ENCODE measurements at places on chromosomes 12 and 14.
A peak's percentile ranks its signal among the peaks of the same experiment; 100 is the strongest.

DNA sequence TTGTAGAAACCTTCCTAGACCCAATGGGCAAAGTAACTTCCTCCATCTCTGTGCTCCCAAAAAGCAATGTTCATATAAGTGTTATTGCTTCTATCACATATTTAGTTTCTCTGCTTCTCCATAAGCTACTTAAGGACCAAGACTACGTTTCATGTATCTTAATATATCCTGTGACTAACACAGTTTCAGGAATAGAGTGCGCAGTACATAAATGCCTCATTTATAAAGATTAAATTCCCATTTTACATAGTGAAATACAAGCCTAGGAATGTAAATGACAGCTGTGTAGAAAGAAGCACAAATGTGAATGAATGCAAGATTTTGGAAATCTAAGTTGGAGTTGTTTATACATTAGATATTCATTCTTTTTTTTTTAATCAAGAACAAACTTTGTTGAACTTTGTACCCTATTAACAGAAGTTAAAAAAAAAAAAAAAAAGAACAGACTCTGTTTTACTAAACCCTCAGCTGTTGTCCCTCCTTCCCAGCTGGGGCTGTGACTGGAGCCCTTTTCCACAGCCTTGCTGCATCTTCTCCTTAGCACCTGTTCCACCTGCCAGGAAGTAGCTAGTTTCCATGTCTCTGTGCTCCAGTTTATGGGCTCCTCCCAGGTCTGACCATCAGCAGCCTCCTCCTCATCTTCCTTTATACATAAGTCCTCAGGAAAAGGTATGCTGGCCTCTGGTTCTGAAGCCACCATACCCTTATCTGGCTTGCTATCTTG is 7.0 kb upstream of the METTL17 start:
- DNase-seq: no peak

DNA sequence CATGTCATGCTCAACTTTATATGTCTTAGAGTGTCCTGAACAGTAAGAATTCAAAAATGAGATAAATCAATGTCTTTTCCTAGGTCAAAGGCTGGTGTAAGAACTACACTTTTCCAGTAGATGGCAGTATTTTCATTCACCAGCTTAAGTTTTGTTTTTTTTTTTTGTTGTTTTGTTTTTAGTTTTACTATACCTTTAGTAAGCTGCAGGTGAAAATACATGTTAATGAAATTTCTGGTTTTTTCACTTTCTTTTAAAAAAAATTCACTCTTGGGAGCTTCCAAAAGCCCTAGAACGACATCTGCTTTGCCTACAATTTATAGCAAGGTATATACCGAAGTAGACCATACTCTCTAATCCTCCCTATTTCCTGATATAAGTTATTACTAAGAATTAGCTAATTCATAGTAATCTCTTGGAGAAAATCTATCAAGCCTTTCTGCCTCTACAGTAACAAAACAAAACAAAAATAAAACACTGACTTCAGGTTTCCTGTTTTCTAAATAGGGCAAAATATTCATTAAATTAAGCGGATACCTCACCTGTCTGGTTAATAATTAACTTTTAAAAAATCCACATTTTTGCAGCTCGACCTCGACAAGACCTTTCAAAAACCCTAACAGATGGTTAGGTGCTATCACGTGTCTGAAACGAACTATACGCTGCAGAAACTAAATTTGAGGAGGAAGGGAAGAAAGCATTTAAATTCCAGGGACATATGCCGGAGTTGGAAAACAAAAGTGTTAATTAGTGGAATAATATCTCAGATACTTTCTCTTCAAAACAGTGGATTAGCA is 2.7 kb upstream of the SAMD4A start:
- peak; percentile 50 for DNase-seq

DNA sequence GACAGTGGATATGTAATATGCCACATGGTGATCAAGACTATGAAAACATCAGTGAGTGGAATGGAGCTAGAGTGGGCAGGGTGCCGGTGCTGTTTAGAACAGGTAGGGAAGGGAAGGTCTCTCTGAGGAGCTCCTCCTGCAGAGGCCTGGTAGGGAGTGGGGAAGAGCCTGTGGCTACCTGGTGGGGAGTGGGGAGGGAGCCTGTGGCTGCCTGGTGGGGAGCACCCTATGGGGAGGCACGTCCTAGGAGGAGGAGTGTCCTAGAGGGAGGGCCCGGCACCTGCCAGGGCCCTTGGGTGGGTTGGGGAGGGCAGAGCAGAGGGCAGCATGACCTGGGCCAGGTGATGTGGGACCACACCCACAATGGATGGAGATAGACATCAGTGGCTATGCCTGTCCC is 122.6 kb downstream of the ADGRD1 start:
- DNase-seq: no peak

DNA sequence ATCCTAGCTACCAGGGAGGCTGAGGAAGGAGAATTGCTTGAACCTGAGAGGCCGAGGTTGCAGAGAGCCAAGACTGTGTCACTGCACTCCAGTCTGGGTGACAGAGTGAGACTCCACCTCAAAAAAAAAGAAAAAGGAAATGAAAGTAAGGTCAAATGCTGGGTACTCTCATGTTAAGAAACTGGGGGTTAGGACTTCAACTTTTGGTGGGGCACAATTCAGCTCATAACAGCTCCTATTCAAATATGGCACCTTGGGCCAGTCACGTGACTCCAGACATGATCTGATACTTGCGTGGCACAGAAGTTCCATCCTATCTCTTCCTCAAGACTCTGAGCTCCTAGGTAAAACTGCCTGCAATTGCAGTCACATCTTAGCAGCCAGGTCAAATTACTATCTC is 142.7 kb downstream of the EGLN3 start:
- no peak for DNase-seq

DNA sequence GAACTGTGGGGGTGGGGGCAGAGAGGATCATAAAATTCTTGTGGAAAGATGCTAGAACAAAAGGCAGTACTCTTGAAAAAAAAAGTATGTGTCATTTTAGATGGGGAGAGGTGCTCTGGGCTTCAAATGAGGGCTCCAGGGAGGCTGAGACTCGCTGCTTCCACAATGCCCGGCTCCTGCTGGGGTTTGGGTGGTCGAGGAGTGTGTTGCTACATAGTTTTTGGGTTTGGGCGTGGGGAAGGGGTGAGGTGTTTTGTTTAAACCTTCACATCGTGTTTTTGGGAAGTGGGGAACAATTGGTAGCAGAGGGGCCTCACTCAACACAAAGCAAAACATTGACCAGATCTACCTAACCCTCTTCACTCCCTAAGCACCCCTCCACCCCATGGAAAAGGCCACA is 8.1 kb downstream of the ISCA2 start:
- DNase-seq: no peak

- no peak for DNase-seq
Measured at GRCh38 chr14:86639146-86639545, 1109.2 kb downstream of the FLRT2 start.

DNA sequence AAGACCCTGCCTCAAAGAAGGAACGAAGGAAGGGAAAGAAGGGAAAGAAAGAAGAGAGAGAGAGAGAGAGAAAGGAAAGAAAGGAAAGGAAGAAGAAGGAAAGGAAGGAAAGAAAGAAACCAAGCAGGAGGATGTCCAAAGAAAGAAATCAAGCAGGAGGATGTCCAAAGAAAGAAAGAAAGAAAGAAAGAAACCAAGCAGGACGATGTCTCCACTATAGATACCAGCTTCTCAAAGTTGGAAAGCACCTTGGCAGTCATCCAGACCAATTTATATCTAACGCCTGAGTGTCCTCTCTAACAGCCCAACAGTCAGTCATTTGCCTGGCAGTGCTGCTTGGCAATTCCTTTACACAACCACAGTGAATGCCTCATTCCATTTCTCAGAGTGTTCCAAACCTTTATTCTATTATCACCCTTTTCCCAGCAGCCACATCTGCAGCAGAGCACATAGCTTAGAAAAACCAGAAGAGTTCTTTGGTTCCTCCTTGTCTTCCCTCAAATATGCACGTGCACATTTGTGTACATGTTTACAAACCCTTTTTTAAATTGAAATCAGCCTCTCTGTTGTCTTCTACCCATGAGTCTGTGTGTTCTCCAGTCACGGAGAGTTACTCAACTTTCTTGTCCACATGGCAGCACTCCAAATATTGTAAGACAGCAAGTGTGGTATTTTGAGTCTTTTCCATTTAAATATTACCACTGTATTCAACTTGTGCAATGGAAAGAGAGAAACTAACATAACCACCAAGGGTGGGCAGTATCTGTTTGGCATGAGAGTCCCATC is 138.4 kb downstream of the STXBP6 start:
- DNase-seq: no peak

GRCh38 chr14:78644824-78645559 is 474.8 kb downstream of the NRXN3 start:
- no peak for DNase-seq

DNA sequence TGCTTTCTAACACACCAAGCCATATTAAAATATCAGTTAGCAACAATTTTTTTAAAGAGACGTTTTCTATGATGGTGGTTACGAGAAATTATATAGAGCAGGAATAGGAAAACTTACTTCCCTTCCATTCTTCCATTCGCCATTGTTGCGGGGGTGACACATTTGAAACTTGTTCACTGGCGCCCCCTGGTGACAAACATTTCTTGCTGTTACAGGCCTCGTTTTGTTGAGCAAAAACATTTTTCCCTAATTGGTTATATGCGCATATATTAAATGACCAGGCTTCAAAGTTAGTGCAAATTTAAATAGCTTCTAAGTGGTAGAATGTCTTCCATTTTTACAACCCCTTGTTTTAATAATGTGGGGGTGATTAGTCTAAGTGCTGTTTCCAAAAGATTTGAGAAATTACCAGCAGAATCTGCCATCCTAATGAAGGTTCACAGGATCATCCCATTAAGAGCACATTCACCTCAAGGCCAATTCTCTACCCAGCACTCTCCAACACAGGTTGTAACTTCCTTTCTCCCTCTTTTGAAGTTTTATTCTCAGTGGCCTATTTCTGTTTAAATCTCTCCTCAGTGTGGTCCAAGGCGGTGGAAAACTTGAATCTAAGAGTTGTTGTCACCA is 1124.7 kb downstream of the FLRT2 start:
- DNase-seq: peak; percentile 49

DNA sequence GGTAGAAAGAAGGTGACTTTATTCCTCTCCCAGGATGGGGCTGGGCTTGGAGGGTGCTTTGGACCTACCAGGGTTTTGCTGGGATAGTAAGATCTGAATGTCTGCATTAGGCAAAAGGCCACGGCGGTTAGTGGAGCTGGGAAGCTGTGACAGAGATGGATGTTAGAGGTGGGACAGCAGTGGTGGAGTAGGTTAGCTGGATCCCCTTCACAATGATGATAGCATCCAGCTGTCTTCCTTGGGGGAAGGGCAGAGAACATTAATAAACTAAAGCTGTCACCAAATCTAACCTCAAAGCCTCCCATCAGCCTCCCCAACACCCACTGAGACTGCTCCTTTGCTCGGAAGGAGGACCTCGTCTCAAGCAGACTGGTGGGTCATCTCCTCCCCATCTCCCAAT is 104.8 kb downstream of the GPATCH2L start:
- DNase-seq: no peak

GRCh38 chr12:64091186-64091585 is 130.9 kb downstream of the KICS2 start:
- no peak for DNase-seq

GRCh38 chr14:30991408-30991807 is 34.0 kb upstream of the AP4S1 start:
- DNase-seq: no peak

DNA sequence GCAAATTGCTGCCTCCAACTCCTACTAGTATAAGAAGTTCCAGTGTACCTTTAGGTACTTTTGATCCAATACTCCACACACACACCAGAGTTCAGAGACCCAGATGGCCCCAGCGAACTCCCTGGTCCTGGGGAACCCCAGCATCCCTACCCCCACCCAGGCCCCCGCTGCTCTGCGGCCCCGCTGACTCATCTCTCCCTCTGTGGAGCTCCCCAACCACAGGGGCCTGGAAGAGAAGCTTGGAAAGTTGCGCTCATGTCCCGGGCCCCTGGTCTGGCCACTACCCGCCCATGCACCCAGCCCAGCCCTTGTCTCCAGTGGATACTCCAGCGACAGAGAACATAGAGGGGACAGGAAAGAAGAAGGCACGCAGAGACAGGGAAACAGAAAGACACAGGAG is 4.2 kb upstream of the SP7 start:
- no peak for DNase-seq

DNA sequence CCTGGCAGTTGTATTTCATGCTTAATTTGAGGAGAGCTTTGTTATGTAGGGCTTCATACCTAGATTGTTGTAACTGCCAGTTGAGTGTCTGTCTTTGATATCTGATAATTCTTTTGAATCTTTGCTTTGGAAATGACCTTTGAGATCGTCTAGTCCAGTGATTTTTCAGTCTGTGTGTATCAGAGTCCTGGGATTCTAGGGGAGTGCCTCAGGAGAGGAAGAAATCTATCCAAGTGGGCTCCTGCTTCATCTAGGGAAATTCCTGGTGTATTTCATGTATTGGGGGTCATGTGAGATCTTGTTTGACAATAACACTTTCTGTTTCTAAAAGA is 98.6 kb downstream of the FIGNL2 start:
- DNase-seq: no peak

DNA sequence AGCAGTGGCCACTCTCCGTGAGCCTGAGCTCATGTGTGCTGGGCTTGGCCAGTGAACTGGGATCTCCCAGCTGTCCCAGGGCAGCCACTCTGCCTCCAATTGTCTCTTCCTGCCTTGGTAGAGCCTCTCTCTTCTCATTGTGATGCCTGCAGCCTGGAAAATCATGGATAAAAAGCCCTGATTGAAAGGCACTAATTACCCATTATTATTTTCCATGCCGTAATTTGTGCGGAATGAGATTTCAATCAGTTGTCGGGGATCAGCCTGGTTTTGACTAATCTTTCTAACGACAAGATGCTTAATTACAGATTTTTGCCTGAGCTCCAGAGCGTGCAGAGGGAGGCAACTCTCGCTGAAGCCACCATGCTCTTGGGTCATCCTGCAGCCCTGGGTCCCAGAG is 52.7 kb downstream of the ESRRB start:
- no peak for DNase-seq

GRCh38 chr12:95951515-95951914 is 8.4 kb downstream of the AMDHD1 start:
- DNase-seq: no peak

DNA sequence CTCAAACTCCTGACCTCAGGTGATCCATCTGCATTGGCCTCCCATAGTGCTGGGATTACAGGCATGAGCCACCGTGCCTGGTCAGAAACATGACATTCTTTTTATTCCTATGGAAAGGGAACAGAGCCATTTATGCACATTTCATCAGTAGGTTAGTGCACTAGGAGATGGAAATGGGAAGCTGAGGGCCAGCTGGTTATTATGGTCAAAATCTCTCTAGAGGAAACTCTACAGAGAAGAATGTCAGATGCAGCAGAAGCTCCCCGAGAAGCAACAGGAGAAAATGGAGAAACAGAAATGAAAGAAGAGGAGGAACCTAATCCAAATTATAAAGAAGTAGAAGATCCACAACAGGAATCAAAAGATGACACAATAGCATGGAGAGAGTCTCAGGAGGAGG is 2.7 kb downstream of the CFAP251 start:
- DNase-seq: no peak

DNA sequence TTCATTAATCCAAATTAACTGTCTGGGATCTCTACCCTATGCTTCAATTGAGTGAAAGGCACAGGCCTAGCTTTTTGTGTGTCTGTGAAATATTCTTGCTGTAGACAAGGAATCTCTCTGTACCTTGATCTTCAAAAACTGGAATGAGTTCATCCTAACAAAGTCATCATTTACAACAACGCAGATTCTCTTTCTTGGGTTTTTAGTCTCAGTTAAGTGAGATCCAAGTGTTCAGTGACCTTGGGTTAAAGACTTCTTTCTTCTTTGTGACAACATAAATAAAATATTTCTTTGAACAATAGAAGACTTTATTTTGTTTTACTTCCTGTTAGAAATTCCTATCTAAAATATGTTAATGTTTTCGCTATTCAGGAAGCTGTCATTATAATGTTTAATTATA is 192.2 kb upstream of the LMNTD1 start:
- DNase-seq: no peak

GRCh38 chr14:28755884-28756268 is 10.7 kb upstream of the FOXG1 start:
- DNase-seq: no peak
